ENCODE measurements at places on chromosomes 1 and 21.

DNA sequence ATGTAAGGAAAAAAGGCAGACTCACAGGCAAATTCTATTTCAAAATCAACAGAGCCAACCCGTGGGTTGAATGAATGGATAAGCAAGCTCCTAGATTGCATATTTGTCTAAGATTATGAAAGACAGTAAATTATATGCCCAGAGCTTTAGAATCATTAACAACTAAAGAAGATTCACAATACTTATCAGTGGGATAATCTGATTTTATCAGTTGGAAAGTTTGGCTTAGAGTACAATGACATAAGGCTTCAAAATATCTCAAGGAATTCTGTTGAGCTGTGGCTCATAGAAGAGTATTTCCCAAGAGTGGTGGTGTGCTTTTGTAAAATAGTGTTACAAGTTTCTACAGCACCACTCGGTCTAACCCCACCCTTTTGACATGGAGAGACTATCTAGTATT lies 85.5 kb downstream of the ADAMTS1 start:
- DNase-seq: no peak

DNA sequence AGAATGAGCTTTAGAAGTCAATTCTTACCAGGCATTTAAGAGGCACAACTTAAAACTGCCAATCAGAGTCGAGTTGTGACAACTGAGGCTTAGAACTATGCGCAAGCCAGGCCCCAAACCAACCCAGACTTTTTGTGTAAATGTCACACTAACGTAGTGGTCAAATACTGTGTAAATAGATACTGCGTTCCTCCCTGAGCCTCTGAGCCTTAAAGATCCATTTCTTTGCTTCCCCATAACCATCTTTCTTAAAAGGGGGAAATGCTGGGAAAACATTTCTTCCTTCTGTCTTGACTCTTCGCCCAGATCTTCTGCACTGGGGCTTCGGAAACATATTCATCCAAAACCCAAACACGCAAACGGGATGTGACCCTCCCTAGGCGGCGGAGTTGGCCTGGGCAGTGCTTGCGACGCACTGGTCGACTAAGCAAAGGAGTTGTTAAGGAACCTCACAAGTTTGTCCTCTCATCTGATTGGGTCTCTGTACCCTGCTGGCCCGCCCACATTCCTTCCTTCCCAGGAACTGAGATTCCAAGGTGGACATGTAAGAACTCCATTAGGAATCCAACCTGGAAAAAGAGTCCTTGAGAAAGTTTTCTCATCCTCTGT lies 2.6 kb downstream of the ADAMTS5 start:
- DNase-seq: peak; percentile 34

GRCh38 chr21:26659182-26659581 lies 86.1 kb upstream of the CYYR1 start:
- no peak for DNase-seq

- DNase-seq: no peak
Measured at GRCh38 chr1:222023025-222023424, 281.1 kb upstream of the DUSP10 start.

GRCh38 chr1:100145116-100145515 lies 12.2 kb downstream of the TRMT13 start:
- DNase-seq: no peak

DNA sequence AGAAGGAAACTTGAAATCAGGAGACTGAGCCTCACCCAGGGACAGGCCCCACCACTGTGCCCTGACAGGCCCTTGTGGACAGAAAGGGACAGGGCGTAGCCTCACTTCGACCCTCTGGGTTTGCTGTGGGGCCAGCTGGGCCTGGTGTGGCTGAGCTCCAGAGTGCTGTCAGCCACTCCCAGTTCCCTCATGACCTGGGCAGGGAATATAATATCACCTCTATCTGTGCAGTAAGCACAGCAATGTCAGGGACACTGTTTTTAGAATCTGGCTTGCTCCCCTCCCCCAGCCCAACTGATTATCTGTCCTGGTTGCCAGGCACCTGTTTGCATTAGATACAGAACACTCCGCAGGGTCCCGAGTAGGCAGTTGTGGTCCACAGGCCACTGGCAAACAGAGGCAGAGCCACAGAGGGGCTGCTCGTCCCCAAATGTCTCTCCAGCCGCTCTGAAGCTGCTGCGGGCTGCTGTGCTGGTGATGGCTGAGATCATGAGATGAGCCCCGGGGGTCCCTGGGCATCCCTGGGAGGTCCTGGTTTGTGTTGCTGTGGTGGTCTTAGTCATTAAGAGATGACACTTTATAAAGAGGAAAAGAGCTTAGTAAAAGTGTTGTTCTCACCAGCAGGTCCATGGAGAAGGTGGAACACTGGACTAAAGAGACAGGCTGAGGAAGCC lies 51.6 kb downstream of the ETS2 start:
- DNase-seq: peak; percentile 20

DNA sequence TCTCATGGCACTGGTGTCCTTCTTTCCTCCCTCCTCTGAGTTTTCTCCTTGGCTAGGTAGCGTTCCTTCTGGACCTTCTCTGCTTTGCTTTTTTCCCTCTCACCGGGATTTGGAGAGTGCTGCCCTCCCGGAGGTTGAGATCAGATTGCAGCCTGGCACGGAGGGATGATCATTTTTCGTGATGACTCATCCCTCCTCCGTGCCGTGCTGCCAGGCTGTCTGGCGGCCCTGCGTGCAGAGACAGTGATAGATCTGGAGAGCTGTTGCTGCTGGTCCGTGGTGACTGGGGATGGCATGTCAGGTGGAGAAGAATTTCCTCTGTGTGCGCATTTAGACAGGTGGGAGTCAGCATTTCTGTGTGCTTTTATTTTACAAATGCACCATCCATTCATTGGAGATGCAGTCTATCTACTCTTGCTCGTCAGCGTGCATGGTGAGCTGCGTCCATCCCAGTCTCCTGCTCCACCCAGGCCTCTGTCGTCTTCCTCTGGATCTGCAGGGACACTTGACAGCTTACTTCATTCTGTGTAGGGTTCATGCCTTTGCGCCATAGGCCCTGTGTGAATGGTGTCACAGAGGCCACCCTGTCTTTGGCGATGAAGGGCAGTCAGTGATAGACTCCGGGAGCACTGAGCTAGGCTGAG lies 104.4 kb downstream of the PCBP3 start:
- DNase-seq: no peak

GRCh38 chr1:57282411-57282810 lies 141.4 kb downstream of the DAB1 start:
- no peak for DNase-seq

DNA sequence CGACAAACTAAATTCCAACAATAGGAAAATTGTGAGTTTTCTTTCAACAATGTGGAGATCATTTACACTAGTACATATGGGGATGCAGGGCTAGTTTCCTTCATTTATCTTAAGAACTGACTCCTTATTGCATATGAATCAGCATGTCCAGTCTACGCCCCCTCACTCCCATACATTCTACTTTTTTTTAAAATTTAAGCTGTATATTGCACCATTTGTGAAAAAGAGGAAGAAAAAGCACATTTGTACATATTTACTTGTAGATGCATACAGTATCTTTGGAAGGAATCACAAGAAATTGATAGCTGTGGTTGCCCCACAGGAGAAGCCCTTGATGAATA lies 15.9 kb downstream of the VPS26C start:
- DNase-seq: no peak

GRCh38 chr1:163820766-163821165 lies 499.0 kb downstream of the NUF2 start:
- DNase-seq: no peak

DNA sequence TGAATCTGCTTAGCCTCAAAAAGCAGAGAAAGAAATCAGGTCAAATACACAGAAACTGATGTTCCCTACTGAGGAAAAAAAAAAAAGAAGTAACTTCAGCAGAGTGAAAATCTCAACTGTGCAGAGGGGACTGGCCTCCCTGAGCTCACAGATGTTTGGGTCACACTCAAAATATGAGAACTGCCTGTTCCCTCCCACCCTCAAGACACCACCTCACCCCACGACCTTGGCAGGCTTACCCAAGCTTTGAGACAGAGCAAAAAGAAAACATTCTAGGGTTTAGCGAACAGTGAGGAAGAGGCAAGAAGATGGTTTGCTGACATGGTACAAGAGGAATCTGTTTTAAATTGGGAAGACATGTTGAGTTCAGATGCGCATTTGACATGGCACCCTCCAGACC lies 48.8 kb downstream of the NID1 start:
- DNase-seq: no peak

- DNase-seq: no peak
Measured at GRCh38 chr1:156975084-156975483, 54.7 kb downstream of the LRRC71 start.

GRCh38 chr1:59565611-59566410 lies 248.9 kb upstream of the HOOK1 start:
- peak; percentile 14 for DNase-seq

GRCh38 chr1:234955107-234955731 lies 173.4 kb downstream of the TOMM20 start:
- peak; percentile 71 for DNase-seq

DNA sequence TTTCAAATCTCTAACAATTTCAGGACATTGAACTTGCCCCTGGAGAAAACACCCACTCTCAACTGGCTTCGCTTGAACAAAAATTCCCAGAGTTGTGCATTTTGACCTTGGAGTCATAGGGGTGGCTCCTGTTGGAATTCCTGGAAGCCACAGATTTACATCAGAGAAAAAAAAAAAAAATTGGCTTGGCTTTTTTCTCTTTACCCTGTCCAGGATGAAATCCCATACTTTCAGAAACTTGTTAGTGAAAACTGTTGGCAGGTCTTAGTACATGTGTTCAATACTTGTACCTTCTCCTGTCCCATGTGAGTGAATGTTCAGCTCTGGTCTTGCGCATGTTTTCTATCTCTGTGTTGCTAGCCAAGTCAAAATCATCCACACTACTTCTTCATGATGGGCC lies 228.8 kb downstream of the TGFB2 start:
- DNase-seq: no peak

GRCh38 chr1:246041360-246041759 lies 465.7 kb downstream of the SMYD3 start:
- DNase-seq: no peak

GRCh38 chr1:39372105-39372504 lies 119.3 kb upstream of the BMP8A start:
- no peak for DNase-seq
